ENCODE measurements at places on chromosomes 1 and 21.

DNA sequence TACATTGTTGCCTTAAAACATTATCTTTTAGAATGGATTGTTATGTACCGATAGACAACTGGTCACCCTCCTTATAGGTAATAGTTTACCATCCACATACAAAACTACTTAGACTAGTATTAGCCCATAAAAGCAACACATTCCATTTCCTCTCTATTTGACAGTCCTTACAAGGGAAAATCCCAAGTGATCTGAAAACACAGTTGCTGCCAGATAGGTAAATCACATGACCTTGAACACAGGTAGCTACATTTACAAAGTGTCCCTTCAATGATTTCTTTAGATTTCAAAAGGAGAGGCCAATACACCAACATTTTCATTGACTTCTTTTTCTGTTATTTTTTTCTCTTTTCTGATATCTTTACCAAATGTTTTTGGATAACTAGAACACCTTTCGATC lies 102.9 kb upstream of the SMYD2 start:
- DNase-seq, result no peak

DNA sequence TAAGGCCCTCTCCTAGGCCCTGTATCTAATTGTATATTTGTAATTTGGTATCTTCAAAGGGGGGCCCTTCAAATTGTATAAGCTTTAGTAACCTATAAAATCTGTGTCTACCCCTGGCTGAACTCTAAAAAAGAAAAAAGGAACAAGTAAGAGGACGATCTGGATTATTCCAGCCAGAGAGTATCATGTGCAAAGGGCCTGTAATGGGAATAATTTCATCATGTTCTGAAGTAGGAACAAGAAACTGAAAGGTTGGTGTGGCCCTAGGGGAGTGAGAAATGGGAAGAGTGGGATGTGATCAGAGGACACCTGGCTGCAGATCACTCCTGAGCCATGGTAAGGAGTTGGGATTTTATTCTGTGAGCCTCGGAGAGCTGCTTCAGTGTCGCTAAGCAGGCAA lies 14.7 kb downstream of the PTAFR start:
- DNase-seq, result no peak

GRCh38 chr1:62962014-62962812 lies 178.3 kb downstream of the ATG4C start:
- no peak for DNase-seq

- DNase-seq, result no peak
Observed at GRCh38 chr1:51214615-51215131, 21.4 kb upstream of the RNF11 start.

GRCh38 chr1:54002544-54003248 lies 15.3 kb downstream of the LDLRAD1 start:
- DNase-seq, result no peak

DNA sequence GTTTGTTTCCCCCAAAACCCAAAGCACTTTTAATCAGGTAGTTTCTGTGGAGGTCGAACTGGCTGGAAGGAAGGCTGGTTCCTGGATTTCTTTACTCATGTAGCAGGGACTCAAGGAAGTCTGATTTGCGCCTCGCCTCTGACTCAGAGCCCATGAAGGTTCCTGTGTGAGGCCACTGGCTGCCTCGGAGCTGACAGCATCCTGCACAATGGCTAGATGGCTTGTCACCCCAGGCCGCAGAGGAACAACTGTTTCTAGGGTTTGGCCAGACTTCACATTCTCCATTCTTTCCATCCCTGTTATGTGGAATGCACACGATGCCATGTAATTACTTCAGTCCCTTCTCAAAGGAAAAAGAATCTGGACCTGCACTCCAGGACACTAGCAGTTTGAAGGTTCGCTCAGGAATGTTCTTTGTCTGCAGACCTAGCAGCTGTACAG lies 39.1 kb upstream of the PRSS38 start:
- DNase-seq, result no peak

GRCh38 chr1:65067491-65068201 lies 80.4 kb upstream of the AK4 start:
- peak; percentile 31 for DNase-seq

DNA sequence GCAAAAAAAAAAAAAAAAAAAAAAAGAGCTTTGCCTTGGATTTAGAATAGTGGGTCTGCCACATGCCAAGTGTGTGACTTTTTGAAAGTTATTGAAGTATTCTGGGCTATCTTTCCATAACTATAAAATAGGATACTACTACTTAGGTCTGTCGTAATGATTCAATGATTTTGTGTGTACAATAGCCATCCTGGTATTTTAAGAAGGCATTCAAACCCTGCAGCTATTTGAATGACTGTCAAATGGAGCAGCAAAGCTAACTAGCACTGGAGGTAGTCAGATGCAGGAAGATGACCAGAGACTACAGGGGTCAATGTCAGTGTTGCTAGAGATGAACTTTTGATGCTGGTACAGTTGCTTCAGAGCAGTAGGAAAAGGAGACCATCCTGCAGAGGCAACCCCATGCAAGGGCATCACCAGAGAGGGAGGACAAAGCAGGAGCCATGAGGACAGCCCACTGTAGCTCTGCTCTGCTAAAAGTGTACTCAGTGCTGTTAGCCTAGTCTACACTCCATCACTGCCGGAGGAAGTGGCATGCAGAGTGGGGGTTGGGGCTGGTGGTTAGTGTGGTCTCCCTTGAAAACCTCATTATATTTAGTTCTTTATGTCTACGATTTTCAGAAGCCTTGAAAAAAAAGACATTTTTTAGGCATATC lies 29.0 kb downstream of the DUSP10 start:
- DNase-seq, result peak; percentile 48

DNA sequence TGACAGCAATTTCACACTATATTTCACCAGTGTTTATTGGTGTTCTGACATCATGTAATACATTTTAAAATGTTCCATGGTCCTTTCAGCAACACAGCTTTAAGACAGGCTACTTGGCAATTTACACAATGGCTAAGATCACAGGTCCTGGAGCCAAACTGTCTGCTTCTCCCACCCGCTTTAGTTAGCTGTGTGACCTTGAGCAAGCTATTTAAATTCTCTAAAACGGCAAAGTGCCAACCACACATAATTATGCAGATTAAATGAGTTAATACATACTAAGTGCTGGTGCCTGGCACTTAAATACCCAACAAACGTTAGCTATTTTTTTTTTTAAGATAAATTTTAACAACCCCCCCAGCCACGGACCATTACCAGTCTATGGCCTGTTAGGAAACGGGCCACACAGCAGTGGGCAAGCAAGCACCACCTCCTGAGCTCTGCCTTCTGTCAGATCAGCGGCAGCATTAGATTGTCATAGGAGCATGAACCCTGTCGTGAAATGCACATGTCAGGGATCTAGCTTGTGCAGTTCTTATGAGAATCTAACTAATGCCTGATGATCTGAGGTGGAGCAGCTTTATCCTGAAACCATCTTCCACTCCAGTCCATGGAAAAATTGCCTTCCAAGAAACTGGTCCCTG lies 26.9 kb downstream of the SOD1 start:
- no peak for DNase-seq

DNA sequence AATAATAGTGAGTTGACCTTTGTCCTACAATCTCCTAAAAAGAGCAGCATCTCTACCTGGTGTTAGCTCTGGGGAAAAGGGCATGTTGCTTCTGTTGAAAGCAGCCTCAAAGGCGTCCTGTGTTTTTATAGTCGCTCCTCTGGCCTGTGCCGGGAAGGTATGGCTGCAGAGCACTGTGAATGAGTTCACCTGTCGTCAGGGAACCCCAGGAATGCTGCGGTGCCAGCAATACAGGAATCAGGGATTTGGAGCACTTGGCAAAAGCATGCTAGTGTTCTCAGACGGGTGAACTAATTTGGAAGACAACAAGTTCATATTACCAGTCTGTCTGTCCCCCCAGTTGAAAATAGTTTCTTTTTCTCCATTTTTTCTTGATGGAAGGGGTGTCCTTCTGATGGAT lies 60.3 kb upstream of the PGD start:
- peak; percentile 15 for DNase-seq

- no peak for DNase-seq
Observed at GRCh38 chr21:37815893-37816292, 100.4 kb downstream of the KCNJ6 start.

GRCh38 chr1:209409780-209410179 lies 173.7 kb upstream of the CAMK1G start:
- DNase-seq, result no peak

DNA sequence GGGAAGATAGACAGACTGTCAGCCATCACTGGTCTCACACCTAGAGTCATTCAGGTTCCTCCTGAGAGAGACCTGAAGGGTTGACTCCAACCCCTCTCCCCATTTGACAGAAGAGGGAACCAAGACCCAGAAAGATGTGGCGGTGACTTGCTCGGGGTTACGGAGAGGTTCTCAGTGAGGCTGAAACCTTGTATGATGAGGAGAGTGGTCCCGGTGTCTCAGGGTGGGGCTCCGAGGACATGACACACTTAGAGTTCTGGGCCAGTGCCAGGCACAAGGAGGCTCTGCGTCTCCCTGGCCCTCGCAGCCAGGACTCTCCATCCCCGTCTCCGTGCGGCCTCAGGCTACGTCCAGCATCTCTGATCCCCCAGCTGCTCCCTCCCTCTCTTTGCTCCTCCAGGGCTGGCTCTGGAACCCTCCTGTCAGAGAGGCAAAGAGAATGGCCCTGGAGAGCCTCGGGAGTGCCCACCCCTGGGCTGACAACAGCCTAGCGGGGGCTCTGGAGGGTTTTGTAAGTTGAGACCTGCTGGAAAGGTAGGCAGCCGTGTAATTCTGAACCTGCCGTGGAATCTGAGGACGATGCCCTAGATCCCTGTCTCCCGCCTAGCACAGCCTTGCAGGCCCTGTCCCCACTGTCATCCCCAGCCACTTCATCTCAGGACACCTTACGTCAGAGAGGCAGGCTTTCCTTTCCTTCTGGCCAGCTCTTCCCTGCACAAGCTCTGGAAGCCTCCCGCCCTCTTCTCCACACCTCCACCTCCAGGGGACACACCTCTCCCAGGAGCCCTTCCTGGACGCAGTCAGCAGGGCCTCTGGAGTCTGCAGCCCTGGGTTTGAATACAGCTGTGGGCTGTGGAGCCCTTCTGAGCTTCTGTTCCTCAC lies 4.1 kb downstream of the EFHD2 start:
- no peak for DNase-seq

GRCh38 chr1:72439036-72439435 lies 156.7 kb upstream of the NEGR1 start:
- DNase-seq, result no peak
